Right hindlimb (tissue), 1 donor: ENCODE measurements at places on chromosomes 7 and 10.

GRCh38 chr7:37671876-37672275, 11.7 kb upstream of the GPR141 start:
- DNase-seq = no peak

DNA sequence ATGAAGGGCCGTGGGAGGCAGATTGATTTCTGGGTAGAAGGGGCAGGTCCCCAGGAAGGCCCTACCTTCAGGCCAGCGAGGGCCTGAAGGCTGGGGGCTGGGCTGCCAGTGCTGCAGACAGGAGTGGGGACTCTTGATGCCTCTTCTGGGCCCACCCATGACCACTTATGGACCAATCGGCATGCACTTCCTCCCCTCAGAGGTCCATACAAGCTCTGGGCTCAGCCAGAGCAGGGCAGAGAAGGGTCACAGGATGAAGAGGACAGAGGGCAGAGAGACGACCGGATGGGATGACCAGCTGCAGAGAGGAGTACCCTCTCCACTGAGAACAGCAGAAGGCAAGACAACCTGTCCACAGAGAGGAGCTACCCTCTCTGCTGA, 120.1 kb downstream of the DYNC2I1 start:
- no peak for DNase-seq

- no peak for DNase-seq
Observed at GRCh38 chr7:5631152-5631551, 150.3 kb downstream of the RNF216 start.

GRCh38 chr10:124037784-124038183, 55.6 kb downstream of the CHST15 start:
- no peak for DNase-seq

GRCh38 chr10:3274414-3274813, 101.8 kb upstream of the PITRM1 start:
- DNase-seq = no peak

DNA sequence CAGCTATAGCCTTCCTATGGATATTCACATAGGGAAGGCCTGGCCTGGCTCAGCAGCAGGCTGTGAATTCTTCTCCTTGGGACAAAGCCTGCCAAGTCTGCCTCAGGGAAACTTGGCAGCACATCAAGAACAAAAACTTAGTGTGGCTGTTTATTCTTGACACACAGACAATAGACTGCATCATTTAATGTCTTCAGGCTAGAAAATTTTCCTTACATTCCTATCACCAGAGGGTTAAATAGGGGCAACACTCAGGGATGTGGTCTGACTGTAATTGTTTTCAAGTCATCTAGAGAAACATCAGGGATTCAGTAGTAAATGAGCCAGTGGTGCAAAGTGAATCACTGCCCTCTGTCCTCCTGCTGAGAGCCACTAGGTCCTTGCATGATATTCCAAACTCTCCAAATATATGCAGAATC, 137.3 kb downstream of the SEMA3C start:
- peak; percentile 74 for DNase-seq

GRCh38 chr7:70782796-70783195, 349.1 kb upstream of the GALNT17 start:
- DNase-seq = no peak

GRCh38 chr10:130353928-130354572, 217.9 kb downstream of the GLRX3 start:
- DNase-seq = no peak

DNA sequence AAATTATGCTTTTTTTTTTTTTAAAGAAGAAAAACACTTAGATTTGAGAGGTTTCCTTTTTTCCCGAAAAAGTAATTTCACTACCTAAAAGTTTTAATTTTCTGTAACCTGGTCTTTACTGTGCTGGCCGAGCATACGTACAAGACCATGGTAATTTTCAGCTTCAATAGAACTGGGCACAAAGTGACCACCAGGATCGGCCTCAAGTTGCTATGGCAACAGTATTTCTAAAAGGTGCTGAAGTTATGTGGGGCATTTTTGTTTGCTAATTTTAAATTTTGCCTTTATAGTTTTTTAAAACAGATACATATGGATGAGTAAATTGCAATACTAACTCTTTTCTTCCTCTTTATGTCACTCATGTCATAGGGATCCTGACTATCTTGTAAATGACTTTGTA, 69.4 kb downstream of the FAM204A start:
- no peak for DNase-seq

DNA sequence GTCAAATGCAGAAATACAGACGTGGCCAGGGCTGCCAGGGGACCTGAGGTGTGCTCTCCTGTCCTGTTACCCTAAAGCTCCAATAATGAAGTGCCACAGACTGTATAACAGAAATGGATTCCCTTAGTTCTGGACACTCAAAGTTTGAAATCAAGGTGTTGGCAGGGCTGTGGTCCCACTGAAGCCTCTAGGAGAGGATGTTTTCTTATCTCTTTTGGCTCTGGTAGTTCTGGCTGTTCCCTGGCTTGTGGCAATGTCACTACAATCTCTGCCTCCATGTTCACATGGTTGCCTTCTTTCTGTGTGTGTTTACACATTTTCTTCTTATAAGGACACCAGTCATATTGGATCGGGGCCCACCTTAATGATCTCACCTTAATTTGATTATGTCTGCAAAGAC, 15.3 kb upstream of the EEPD1 start:
- DNase-seq = no peak

- DNase-seq = no peak
Observed at GRCh38 chr10:22560096-22560912, 154.1 kb downstream of the PIP4K2A start.

DNA sequence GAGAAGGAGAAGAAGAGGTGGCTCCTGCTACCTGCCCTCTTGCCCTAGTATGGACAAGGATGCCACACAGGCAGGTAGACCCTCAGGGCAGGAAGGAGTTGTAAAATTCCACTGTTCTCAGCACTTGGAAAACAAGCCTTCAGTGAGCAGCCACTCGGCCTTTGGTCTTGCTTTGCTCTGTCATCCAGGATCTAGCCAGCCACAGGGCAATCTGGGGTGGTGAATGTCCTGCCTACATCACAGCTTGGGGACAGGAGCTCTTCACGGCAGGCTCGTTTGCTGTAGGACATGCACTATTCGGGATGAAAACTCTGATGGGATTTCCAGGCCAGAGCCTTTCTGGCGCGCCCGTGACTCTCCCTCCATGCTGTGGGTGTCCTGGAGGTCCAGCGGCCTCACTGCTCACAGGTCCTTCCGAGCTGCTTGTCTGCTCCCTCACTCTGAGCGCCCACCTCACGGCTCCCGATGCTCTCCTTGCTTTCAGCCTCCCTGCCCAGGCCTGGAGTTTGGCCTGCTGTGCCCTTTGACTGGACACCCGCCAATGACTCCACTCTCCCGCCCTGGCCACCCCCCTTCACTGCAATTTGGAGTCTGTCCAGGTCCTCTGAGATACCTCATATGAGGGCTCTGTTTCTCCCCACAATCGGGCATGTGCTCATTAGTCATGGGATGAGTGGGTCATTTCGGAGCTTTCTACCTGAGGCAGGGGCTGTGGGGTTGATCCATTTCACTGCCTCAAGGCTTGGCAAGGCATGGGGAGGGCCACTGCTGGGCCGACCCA, 227.2 kb upstream of the GRB10 start:
- no peak for DNase-seq

- DNase-seq = no peak
Observed at GRCh38 chr10:124996854-124997215, 54.9 kb downstream of the ZRANB1 start.

- DNase-seq = no peak
Observed at GRCh38 chr7:17158261-17158660, 140.2 kb upstream of the AHR start.

GRCh38 chr10:11437391-11438142, 173.9 kb downstream of the USP6NL start:
- peak; percentile 46 for DNase-seq

- DNase-seq = peak; percentile 47
Observed at GRCh38 chr7:6294839-6295238, 22.4 kb upstream of the CYTH3 start.

- no peak for DNase-seq
Observed at GRCh38 chr7:36900988-36901710, 176.9 kb upstream of the AOAH start.

DNA sequence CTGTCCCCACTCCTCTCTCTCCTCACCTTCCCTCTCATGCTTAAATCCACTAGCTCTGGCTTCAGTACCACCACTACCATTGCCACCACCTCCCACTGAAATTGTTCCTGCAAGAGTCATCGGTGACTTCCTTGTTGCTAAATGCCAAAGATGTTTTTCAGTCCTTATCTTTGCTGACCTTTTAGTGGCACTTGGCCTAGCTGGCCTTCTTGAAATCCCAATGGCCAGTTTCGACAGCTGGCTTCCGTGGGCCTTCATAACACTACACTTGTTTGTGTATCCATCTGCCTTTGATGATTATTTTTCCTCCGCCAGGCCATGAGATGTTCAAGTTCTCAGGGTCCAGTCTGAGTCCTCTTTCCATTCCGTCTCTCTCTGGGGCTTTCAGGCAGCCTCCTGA, 118.2 kb upstream of the NANOS1 start:
- no peak for DNase-seq

GRCh38 chr7:118175740-118176139, 8.2 kb upstream of the LSM8 start:
- no peak for DNase-seq

DNA sequence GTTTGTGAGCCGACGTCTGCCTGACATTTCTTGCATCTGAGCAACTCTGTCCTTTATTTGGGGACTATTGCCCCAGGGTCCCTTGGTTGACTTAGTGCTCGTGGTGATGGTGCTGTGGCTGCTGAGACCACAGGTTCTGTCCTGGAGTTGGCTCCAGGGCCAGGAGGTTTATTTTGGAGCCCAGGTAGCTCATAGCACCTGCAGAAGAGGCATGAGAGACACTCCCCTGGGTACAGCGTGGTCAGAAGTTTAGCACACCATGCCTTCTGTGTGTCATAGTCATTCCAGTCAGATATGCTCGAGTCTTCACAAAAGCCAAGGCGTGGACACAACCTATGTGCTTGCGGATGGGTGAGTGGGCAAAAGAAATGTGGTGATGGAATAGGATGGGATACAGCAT, 496.9 kb downstream of the TCERG1L start:
- DNase-seq = no peak

GRCh38 chr7:100152937-100153666, 4.4 kb downstream of the LAMTOR4 start:
- DNase-seq = no peak

- DNase-seq = peak; percentile 44
Observed at GRCh38 chr7:85014936-85015660, 171.8 kb downstream of the SEMA3D start.

DNA sequence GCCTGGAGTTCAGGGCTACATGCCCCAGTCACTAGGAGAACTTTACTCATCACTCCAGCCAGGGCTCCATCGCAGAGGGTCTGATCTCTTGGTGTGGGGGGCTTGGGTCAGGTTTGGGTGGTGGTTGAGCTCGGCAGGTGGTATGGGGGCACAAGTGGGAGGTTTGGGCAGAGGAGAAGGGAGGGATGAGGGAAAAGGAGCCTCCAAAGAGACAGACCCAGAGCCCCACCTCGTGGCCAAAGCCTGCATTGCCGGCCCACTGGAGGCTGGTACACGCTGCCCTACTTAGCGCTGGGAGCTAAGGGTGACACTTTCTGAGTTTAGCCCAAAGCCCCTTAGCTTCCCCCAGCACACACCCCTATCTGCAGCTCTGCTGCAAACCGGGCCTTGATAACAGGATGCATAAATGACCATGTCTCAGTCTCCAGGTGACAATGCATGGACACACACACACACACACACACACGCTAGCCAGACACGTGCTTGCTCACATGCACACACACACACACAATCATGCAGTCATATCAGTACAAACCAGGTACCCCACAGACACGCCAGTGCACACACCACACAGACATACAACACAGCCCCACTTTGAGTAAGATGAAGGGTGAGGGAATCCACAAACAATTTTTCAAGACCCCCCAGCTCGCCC, 14.7 kb downstream of the LZTS2 start:
- DNase-seq = peak; percentile 87

- DNase-seq = no peak
Observed at GRCh38 chr10:83955406-83955805, 183.9 kb upstream of the GHITM start.

- peak; percentile 44 for DNase-seq
Observed at GRCh38 chr7:91940171-91940570, 491 bp upstream of the AKAP9 start.

DNA sequence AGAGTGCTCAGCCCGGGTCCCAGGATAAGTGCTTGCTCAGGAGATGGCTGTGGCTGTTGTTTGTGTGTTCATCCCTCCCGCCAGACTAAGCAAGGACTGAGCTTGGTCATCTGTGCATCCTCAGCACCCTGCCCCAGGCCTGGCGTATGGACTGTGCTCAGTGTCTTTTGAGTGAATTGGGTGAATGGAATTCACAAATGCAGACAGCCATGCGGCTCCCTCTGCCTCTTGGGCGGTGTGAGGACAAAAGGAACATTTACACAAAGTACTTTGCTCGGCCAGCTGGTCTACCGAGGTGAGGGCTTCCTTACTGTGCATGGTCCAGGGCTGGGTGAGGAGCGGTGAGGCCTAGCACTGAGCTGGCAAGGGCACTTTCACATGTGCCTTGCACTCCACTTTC, 120.2 kb downstream of the CDH23 start:
- DNase-seq = no peak

- no peak for DNase-seq
Observed at GRCh38 chr7:111678281-111678680, 116.0 kb upstream of the IMMP2L start.

GRCh38 chr7:95509199-95509598, 23.5 kb downstream of the ASB4 start:
- DNase-seq = peak; percentile 46

DNA sequence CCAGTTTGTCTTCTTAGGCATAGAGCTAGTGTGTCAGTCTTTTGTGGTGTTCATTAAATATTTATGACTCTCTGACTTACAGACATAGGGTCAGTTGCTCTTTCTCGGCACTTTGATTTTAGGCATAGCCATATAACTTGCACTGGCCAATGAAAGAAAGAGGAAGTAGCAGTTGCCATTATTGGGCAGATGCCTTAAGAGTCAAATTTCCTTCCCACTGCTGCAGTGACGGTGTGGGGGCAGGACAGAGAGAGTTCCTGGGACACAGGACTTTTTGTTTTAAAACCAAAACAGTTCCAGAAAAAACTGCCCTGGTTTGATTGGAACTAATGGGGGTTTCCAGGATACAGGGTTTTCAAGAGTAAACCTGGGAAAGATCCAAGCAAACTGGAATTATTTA, 60.2 kb upstream of the PHF14 start:
- DNase-seq = no peak

- no peak for DNase-seq
Observed at GRCh38 chr10:76769161-76769560, 868.4 kb downstream of the KCNMA1 start.
